ENCODE measurements at places on chromosomes 4 and X.
A peak's percentile ranks its signal among the peaks of the same experiment; 100 is the strongest.

DNA sequence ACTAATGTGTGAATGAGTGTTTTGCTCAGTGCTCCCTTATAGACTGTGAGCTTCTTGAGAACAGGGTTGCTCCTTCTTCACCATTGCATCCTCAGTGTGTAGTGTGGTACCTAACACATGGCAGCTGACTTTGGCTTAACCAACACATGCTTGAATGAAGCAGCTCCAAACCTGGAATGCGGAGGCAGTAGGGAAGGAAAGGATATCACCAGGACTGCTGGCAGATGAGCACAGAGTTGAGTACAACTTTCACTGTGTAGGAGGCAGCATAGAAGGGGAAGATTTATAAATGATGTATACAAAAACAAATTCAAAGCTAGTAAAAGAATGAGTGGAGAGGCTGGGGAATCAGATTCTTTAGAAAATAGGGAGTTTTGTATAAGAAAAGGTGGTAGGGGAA, 174.3 kb downstream of the SLIT2 start:
- no peak for DNase-seq

DNA sequence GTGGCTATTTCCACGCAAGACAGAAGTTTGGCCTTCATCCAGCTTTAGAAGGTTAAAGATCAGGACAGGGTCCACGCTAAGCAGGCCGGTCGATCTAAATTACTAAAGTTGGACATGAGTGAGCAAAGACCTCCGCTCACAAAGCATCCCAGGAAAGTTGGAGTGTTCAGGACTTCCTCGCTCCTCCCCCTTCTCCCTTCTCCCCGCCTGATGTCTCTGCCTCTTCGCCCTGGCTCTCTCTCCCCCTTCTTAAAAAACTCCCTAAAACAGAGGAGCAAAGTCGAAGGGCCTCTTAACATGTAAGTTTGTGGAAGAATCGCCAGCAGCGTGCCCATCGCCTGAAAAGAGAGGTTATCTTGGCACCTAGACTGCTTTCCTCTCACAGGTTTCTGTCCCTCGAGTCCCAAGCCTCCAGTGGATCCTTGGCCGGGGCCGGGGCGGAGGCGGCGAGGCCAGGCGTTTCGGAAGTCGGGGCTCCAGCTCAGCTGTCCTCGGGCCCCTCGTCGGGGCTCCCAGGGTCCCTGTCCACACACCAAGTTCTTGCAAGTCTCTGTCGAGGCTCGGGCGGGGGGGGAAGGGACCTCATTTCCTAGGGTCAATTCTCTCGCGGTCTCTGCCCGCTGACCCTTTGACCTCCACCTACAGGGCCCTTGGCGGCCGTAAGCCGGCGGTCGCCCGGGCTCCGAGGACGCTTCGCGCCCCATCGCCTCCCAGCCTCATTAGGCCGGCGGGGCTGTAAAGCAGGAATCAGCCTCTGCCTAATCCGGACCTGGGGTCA, 7.6 kb downstream of the ZIC3 start:
- no peak for DNase-seq

- DNase-seq, result no peak
These were observed 229.1 kb downstream of the DCTD start for GRCh38 chr4:182688081-182688480.

DNA sequence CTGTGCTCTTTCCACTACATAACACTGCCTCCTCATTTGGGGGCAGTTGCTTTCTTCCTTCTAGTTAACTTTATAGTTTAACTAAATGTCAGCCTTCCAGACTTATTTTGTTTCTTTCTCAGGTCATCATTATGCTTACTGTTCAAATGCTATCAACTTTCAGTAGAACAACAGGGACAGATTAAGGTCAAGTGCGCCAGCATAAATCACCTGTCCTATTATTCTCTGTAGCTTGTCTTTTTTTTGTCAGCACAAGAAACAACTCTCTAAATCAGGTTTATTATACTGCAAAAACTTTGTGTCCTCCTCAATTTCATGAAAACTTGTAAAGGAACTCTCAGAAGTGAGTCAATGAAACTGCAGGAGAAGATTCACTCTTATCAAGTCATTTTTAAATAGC, 19.6 kb downstream of the SPANXA2 start:
- DNase-seq, result no peak

- no peak for DNase-seq
These were observed 108.6 kb downstream of the DHX15 start for GRCh38 chr4:24475756-24476155.

DNA sequence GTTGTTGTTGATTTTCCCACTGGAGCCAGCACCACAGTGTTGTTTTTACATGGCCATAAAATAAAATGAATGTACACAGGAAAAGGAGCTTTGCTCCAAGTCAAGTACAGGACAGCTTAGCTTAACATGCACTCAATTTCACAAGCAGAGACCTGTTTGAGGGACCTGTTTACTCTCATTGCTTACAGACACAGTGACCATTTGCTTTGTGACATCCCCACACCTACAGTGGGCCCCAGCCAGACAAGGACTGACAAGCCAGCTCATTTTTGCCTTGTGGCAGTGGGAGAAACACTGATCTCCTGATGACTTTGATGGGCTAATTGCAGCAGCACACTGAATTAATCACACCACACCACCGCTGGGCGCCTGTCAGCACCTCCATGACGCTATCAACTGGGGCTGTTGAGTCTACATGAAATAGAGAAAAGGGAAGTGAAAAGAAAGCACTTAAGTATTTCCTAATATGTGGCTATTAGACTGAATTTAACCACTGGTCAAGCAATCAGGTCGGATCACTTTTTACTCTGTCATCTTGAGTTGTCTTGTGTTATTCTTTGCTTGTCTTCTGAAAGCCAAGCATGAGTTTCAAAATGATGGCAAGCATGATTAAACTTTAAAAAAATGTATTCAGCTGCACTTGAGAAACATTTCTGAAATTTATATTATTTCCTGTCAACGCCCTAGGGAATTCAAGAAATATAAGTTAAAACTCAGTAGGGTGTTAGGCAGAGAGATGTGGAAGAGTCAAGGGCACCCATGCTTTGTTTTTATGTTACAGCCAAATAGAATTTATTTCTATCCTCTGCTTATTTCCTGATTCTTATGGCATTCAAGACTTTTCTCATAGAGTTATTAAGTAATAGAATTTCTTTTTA, 557.7 kb downstream of the RAB28 start:
- DNase-seq, result no peak

DNA sequence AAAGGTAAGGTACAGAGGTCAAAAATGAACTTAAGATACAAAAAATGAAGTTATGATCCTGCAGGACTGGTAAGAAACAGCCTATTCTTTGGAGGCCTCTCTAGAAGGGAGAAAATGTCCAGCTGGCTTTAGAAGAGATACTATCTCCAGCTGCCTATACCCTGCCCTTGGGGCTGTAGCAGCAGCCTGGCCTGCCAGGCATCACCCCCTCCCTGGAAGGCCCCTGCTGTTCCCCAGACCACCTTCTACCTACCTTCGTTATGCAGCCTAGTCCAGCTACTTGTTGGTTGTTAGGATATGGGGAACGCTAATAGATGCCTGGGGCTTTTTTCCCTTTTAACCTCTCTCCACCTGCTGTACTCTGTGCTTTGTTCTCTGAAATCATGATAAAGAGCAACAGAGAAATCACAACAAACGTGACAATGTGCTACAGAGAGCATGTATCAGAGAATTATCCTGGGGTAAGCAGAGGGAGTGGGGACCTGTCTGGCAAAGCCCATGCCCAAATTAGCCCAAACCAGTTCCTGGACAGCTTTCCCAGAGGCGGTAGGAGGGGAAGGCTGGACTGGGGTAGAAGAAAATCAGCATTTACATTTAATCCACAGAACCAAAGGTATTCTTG, 34.5 kb downstream of the FRMD7 start:
- DNase-seq, result no peak

DNA sequence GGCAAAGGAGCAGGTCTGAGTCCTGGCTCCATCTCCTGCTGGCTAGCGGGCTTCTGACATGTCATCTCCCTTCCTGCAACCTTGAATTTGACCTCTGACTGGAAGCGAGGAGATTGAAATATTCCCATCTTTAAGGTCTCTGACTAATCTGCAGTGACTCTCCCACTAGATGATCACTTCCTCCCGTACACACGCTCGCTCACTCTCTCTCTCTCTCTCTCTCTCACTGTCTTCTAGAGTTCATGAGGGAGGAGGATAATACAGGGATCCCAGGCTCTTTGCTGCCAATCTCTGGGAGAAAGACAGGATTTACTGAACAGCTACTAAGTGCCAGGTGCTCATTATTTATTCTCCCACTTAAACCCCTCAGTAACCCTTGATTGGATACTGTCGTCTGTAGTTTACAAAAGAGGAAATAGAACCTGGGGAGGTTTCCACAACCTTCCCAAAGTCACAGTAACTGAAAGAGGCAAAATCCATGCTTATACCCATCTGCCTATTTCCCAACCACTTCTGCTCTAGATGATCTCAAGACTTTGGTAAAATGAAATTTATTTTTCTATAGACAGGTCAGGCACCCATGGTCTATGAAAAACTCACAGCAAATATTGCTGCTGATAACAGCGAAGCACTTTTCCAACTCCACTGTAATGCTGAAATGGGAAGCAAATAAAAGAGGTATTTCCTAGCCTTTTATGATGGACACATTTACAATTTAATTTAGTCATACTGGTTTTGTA, 193.5 kb upstream of the C1QTNF7 start:
- peak; percentile 14 for DNase-seq

- DNase-seq, result no peak
These were observed 30.7 kb downstream of the CBR4 start for GRCh38 chr4:168979338-168979737.

DNA sequence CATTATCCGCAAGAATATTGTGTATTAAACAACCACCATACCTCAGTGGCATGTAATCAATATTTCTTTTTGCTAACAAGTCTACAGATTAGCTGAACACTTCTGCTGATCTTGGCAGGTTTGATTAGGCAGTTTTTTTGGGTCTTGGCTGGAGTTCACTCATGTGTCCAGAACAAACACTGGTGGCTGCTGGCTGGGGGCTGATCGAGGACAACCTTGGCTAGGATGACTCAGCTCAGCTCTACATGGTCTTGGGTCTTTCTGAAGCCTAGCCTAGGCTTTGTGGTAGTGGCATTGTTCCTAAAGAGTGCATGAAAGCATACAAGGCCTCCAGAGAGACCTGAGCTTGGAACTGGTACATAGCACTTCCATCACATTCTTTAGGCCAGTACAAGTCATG, 41.1 kb downstream of the PPEF1 start:
- DNase-seq, result no peak

GRCh38 chrX:141975839-141976238, 72.1 kb downstream of the MAGEC1 start:
- DNase-seq, result no peak

DNA sequence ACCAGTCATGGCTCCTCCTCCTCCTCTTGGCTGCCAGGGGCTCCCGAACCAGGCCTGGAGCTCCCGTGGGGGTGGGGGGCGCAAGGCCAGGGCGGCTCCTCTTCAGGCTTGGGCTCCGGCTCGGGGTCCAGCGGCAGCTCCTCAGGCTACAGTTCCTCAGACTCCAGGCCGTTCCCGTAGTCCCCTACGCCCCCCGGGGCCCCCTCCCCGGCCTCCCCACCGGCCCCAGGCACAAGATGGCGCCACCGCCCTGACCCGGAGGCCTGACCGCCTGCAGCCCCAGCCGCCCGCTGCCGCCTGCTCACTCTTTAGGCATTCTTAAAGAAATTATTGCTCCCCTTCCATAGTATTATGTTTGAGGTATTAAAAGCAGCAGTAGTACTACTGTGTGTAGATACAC, 54.5 kb downstream of the TAF1 start:
- no peak for DNase-seq

- DNase-seq, result no peak
These were observed 1.1 kb downstream of the ZIC3 start for GRCh38 chrX:137566746-137567679.

DNA sequence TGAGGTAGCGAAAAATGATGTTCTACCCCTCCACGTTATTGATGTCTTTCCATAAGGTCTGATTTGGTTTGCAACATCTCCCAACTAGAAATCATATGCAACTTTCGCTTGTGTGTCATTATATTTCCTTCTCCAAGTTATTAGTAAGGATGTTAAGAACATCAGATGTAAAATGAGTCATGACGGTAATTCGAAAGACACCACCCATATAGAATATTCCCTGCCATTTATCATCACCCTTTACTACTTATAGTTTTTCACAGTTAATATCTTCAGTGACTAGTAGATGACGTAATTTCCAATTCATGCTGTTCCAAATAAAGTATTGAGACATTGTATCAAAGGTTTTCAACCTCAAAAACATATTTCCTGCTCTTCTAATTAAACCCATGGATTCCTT, 146.7 kb upstream of the MAP3K15 start:
- no peak for DNase-seq

DNA sequence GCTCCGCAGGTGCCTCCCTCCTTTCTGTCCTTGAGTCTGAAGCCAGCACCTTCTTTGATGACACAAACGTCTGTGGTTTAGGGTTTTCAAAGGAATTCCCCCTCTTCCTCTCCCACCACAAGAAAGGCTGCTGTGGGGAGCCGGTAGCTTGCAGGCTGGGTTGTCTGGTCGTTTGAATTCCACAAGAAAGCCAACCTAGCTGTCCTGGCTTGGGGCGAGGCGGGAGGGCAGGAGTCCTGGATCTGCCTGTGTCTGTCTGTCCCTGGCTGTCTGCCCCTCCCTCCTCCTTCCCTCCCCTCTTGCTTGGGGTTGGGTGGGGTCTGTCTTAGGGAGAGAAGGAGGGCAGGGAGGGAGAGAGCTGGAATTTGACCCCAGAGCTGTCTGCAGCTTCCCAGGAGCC, 56.3 kb downstream of the SHROOM2 start:
- DNase-seq, result no peak

GRCh38 chr4:165928601-165929000, 55.6 kb downstream of the TLL1 start:
- DNase-seq, result no peak
